ENCODE measurements at places on chromosomes 7 and 10.

GRCh38 chr7:84187813-84188510 lies 6.6 kb downstream of the SEMA3A start:
- no peak for DNase-seq

- DNase-seq = no peak
Measured at GRCh38 chr7:93778384-93778783, 112.2 kb downstream of the TFPI2 start.

- no peak for DNase-seq
Measured at GRCh38 chr7:110104243-110104642, 986.7 kb upstream of the LRRN3 start.

DNA sequence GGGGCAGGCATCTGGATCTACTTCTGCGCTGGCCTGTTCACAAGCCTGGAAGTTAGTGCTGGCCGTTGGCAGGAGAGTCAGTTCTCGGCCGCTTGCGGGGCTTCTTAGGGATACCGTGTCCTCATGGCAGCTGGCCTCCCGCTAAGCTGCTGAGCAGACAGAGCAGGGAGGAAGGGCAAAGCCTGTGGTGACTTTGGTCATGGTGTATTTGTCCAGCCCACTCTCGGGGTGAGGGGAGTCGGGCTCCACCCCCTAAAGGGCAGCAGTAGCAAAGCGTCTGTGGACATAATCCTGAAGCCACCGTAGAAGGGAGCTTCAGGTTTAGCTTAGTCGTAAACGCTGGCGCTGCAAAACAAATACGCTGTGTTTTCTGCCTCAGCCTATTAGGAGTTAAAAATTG lies 12.2 kb downstream of the UBE3C start:
- DNase-seq = peak; percentile 26

DNA sequence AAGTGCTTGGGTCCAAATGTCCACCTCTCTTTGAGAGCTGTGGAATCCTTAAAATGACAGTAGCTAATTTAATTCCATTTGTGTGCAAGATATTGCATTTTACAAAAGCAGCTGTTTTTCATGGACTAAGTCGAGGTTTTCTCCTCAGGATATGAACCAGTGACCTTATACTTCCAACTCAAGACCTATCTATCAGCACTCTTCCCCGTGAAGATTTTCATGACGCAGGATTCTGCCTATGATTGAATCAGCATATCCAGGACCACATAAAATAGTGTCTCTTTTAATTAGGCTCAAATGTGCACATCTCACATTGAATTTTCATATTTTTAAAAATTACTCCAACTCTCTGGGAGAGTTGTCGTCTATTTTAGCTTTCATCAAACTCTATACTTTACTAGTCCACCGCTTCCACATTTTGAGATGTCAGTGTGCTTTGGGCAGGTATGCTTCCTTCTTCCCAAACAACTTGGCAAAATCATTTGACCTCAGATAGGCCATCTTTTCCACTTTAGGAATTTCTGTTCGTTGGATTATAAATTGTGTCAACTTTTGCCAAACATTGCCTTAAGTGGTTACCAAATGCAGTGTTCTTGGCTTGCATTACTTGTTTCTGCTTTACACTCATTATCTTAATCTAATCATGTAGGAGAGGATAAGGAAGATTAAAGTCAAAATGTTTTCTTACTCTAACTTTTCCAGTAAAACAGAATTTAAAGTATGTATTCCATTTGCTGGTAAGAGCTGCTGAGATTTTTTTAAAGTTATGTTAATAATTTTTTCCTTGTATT lies 39.4 kb downstream of the SEMA3A start:
- DNase-seq = no peak

GRCh38 chr7:90455163-90456030 lies 14.0 kb upstream of the PTTG1IP2 start:
- peak; percentile 81 for DNase-seq

- no peak for DNase-seq
Measured at GRCh38 chr10:60340973-60341372, 48.7 kb downstream of the ANK3 start.

- no peak for DNase-seq
Measured at GRCh38 chr7:51262796-51263531, 53.6 kb downstream of the COBL start.

DNA sequence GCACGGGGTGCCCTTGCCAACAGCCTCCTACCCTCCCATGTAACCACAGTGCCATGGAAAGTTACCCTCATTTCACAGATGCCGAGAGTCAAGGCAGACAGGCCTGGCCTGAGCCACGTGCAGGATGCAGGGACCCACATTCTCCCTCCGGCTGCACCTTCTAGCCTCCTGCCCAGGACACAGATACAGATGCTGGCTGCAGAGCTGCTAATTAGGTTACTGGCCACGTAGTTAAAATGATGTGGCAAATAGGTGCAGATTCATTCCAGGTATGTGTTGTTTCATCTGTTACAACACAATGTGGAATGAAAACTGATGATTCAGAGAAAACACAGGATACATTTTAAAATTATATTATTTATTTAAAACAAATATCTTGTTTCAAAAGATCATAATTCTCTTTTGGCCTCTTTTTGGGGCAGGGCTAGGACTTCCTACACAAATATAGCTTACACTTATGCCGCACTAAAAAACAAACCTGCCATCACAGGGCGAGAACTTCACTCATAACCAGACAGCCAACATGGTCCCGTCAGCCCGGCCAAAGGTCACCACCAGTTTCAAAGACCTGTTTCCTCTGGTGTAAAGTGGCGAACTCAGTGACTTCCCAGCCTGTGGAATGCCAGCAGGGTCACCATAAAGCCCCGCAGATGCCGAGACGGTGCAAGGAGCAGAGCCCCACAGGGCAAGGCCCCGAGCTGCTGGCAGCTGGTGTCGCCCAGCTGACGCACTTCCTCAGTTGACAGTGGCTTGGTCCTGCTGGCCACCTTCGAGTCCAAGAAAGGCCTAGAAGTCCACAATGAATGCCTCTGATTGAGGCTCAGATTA lies 83.5 kb downstream of the TNS3 start:
- DNase-seq = no peak

- no peak for DNase-seq
Measured at GRCh38 chr10:120961795-120962755, 110.9 kb downstream of the WDR11 start.

DNA sequence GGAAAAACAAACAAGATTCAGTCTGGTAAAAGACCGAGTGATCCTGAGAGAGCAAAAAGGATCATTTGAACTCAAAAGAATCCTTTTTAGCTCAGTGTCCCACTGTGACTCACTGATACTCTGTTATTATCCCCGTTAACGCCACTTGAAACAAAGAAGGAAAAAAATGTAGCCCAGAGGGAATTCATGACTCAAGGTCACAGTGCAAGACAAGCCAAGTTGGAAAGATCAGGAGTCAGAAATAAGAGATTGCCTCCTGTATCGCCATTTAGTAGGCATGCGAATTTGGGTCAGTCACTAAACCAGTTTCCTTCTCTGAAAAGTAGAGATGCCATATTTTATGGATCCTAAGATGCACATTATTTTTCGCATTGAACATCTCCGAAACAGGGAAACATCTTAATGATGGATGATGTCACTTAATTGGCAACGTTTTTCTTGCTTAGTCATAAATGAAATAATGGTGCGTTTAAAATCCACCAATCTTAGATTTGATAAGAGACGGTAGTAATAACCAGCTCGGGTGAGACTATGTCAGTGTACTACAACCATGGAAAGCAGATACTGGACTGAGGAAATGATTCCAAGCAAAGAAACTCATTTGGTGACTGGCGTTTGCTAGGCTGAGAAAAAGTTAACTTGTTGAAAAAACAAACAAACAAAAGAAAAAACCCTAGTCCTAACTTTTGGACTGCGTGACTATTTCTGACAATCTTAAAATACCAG lies 502.0 kb upstream of the CELF2 start:
- DNase-seq = no peak

DNA sequence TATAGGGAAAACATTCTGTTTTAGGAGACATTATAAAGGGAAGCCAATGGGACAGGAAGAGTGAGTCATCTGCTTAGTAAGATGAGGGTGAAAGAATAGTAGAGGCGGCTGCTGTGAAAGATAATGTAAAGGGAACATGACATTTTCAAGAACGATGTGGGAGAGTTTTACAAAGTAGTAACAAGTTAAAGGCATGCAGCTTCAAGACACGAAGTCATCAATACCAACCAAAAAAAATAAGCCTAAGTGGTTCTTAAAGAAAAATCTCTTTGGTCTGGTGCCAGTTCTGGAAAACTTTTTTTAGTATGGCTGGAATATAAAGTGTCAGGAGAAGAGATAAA lies 6.1 kb downstream of the GSTO1 start:
- no peak for DNase-seq
